ENCODE measurements at places on chromosomes 3 and 15.

- DNase-seq = no peak
Observed at GRCh38 chr15:77989296-77990143, 88.0 kb downstream of the TBC1D2B start.

- no peak for DNase-seq
Observed at GRCh38 chr15:38611228-38611627, 46.6 kb upstream of the RASGRP1 start.

GRCh38 chr3:141454054-141454453 lies 32.8 kb upstream of the RASA2 start:
- no peak for DNase-seq

DNA sequence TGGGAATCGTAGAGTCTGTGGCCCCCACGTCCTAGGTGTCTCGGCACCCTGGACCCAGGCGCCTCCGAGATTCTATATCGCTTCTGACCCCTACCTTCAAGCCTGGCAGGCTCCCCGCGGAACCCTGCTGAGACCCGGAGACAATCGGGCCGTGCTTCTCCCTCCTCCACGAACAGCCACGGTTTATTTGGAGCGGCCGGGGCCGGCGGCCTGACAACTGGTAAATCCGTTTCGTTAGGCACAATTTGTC lies 1.4 kb downstream of the GATA2 start:
- DNase-seq = peak; percentile 20

- no peak for DNase-seq
Observed at GRCh38 chr3:25433868-25434267, 5.8 kb downstream of the RARB start.

DNA sequence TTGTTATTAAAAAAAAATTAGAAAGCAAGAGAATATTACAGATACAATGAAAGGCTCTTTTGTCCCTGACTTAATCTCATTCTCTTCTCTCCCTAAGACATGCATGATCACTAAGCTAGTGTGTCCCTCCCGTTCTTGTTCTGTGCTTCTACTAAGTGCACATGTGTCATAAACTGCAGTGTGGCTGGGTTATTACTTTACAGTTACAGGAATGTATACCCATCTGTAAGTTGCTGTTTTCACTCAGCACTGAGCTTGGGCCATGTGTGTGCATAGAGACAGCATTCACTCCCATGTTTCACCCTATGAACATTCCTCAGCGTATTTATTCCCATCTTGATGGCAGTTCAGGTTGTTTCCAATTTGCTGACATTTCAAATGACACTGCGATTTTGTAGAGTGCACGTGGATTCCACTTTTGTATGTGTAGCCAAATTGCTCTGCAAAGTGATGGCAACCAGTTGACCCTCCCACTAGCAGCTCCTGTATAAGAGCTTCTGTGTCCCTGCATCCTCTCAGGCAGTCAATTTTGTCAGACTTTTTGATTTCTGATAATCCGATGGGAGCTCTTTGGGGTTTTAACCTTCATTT lies 145.8 kb upstream of the UBE2E1 start:
- DNase-seq = no peak

- DNase-seq = no peak
Observed at GRCh38 chr15:36594556-36595090, 15.2 kb downstream of the CDIN1 start.

GRCh38 chr3:17674082-17674686 lies 68.2 kb downstream of the TBC1D5 start:
- no peak for DNase-seq

DNA sequence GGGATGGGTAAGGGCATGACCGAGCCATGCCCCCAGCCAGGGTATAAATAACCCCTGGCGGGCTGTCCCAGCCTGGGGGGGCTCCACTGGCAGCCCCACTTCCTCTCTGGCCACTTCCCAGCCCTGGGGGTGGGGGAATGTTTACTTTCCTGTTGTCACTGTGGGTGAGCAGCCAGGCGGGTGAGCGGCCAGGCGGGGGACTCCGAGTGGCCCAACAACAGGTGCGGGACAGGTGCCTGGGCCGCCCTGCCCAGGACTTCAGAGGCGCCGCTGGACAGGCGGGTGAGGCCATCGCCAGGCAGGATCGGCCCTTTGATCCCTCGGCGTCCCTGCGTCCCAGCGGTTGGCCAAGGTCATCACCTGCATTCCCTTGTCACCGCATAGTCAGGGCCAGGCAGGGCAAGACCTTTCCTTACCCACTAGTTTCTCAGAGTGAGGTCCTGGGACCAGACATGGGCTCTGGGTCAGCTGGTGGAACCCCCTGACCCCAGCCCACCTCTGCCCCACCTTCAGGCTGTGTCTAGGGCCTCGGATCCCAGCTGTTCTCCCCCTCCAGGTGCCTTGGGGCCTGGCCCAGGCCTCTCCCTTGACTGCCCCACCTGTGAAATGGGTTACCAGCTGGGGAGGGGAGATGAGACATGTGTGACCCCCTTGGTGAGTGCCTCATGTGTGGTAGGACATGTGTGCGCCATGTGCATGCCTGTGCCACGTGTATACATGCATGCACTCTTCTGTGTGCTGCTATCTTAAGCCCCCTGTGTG lies 16.6 kb downstream of the SEMA3F start:
- no peak for DNase-seq

GRCh38 chr3:62954580-62954979 lies 79.4 kb upstream of the CADPS start:
- DNase-seq = no peak

- DNase-seq = no peak
Observed at GRCh38 chr15:56978898-56979662, 60.6 kb downstream of the TCF12 start.

GRCh38 chr15:80996247-80996646 lies 4.5 kb upstream of the TLNRD1 start:
- DNase-seq = no peak

GRCh38 chr3:187958432-187959003 lies 195.4 kb upstream of the LPP start:
- peak; percentile 53 for DNase-seq

DNA sequence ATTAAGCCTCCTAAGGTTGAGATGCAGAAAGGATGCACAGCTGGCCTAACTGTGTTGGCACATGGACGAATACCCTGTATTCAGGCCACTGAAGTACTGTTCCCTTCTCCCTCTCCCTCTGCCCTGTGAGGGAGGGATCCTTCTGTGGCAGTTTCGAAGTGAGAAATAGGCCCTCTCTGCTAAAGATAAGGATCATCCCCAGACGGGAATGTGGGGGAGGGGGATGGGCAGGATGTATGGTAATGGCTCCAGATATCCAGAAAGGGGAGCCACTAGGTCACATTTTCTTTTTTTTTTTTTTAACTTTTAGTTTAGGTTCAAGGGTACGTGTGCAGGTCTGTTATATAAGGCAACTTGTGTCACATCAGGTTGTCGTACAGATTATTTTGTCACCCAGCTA lies 463.1 kb downstream of the TBL1XR1 start:
- no peak for DNase-seq

DNA sequence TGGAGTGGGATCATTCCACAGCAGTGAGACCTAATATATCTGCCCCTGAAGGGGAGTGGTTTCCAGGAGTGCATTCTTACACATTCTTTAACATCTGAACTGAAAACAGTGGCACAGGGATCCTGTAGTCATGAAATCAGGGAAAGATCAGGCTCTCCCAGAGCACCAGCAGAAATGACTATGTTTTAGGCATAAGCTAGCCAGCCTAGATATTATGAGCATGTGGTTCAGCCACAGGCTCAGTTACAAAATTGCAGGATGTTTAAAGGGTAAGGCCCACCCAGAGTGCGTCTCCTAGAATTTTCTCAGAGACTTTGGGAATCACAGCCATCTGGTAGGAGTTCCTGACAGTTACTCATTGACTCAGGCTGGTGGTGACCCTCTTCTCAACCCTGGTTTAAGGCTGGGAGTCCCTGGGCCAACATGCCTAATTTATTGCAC lies 20.9 kb downstream of the FSTL1 start:
- DNase-seq = no peak

DNA sequence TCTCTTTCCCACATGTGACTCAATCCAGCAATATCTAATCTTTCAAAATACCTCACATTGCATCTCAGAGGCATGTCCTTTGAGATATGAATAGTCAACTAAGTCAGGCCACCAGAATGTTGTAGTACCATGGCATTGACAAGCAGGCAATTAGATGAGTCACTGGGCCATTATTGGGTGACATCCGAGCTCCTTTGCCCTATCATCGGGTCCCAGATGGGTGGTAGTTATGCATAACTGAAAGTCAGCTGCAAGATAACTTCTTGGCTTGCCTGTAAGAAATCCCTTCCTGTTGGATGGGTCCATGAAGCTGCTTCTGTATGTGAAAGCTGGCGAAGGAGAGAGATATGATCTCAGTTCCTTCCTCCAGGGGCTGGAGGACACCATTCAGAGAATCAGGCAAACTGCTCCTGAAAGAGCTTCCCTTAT lies 32.8 kb downstream of the ARRDC4 start:
- DNase-seq = no peak

DNA sequence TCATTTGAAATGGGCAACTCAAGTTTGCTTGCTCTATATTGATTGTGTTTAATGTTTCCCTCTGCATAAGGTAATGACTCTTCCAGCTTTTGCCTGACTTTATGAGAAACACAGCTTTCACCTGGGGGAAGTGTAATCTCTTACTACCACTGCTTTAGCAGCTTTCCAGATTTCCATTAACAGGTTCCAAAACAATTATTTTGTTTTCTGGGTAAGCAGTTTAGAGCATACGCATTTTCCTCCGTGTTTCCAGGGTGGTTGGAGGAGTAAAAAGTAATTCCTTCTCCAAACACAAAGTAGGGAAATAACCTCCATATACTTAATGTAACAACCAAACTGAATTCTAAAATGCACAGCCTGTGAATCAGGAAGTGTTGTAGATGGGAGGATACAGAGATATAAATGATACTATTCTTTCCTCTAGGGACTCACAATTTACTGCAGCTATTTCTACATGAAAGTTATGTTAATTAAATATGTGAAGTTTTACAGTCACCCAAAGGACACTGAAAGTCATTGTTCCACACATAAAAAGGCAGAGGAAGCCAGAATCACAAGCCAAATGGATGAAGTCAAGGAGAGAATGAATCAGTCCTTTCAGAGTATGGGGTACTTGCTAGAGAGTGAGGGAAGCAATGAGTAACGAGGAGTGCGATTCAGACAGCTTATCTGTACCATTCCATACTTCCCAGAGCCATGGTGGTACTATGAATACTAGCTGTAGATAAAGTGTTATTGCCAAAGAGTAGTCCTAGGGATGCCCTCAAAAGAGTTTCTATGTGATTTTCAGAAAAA lies 16.6 kb downstream of the ST3GAL6 start:
- no peak for DNase-seq

- no peak for DNase-seq
Observed at GRCh38 chr15:78090422-78091063, 1.8 kb upstream of the SH2D7 start.

- DNase-seq = no peak
Observed at GRCh38 chr3:16545413-16546185, 32.1 kb upstream of the RFTN1 start.

- DNase-seq = no peak
Observed at GRCh38 chr15:87638554-87639083, 617.9 kb downstream of the NTRK3 start.

Measured in upper lobe of left lung (tissue), 6 donors.